T47D (cell line): ENCODE measurements at places on chromosomes 5 and 9.

DNA sequence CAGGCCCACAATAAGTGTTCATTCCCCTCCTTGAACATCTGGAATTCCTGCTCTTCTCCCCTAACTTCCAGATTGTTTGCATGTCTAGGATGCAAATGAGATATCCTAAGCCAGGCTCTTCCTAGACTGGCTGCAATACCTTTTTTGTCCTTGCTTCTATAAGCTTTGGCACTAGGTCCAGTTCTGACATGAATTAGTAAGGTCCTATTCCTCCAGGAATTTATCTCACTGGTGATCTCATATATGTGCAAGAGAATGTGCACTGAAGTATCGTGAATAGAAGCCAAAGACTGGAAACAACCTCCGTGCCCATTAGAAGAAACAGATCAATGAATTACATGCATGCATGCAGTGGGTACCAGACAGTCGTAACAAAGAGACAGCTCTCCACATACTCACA is 25.2 kb downstream of the DUSP1 start:
- no peak for DNase-seq

DNA sequence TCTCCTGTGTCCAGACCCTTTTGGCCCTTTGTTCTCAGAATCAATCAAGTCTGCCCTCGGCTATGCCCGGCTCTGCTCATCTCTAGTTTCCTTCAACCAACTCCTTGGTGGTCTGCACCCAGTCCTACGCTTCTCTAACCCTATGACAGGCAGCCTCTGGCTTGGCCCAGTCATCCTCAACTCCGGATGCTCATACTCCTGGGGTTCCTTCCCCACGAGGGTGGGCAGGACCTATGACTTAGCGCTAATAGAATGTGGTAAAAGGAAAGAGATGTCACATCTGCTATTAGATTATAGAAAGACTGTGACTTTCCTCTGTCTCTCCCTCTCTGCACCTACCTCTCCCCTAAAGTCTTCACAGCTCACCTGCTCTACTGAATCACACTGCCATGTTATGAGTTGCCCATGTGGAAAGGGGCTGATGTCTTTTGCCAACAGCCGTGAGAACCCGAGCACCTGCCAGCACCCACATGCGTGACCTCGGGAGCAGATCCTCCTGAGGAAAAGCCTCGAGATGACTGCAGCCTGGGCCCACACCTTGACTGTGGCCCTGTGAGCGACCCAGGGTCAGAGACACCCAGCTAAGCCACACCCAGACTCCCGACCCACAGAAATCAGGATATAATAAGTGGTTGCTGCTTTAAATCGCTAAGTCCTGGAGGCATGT is 334.9 kb downstream of the GADD45G start:
- no peak for DNase-seq

DNA sequence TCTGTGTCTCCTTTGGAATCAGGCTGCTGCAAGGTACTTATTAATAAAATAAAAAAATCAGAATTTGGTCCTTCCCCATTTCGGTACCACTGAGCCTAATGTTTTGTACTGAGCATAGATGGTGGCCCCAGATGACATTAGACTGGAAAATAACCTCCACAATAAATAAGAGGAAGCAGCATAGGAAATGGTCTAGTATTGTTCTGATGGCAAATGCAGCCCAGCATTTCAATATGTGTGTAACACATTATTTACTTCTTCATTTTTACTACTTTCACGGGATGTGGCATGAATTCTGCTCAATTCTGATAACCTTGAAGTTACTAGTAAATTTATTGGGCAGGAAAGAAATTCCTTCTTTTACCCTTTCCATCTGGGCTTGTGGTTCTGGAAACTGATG is 295.6 kb downstream of the ADGRV1 start:
- no peak for DNase-seq

DNA sequence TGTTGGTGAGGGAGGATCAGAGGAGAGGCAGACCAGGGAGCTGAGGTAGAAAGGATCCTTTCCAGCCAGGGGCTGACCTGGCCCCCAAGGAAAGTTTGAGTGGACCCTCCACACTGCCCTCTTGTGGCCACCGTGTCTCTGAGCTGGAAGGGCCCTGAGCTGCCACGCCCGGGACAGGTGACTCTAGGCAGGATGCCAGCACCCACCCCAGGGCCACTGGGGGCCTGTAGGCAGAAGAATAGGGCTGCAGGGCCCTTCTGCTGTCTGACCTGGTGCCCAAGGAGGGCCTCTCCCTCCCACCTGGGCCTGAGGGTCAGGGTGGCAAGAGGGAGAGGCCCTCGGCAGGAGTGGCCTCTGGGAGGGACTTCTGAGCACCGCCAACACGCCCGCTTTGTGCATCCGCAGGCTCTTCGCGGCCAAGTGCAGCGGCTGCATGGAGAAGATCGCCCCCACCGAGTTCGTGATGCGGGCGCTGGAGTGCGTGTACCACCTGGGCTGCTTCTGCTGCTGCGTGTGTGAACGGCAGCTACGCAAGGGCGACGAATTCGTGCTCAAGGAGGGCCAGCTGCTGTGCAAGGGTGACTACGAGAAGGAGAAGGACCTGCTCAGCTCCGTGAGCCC is 76.8 kb downstream of the LMX1B start:
- DNase-seq = peak; percentile 92

DNA sequence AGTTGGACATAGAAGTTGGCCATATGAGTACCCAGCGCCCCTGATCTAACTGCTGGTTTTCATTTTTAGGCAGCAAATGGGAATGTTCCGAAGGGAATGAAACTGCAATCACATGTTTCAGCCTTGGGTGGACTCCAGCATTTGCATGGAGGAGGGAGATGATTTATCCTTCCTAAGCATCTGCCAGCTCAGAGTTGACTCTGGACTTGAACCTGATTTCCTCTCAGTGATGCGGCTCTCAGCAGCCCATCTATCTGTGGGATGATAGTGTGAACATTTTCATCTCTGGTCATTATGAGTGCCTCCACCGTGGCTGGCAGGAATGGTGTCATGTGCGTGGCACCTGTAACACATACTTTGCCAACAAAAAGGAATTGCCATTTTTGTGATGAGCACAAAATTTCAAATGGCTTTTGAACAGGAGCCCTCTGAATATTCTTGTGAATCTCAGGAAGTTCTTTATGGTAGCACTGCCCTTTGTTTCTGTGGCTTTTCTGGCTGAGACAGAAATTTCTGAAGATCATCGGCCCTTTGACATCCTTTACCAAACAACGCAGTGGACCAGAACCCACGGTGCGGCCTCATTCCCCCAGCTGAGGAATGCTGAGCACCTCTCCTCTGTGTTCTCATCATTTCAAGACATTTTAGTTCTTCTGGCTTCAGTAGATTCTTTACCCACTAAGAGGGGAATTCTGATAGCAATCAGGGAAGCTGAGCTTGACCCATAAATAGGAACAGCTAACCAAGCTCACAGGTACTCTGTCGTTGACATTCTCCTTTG is 28.5 kb downstream of the FUBP3 start:
- no peak for DNase-seq

DNA sequence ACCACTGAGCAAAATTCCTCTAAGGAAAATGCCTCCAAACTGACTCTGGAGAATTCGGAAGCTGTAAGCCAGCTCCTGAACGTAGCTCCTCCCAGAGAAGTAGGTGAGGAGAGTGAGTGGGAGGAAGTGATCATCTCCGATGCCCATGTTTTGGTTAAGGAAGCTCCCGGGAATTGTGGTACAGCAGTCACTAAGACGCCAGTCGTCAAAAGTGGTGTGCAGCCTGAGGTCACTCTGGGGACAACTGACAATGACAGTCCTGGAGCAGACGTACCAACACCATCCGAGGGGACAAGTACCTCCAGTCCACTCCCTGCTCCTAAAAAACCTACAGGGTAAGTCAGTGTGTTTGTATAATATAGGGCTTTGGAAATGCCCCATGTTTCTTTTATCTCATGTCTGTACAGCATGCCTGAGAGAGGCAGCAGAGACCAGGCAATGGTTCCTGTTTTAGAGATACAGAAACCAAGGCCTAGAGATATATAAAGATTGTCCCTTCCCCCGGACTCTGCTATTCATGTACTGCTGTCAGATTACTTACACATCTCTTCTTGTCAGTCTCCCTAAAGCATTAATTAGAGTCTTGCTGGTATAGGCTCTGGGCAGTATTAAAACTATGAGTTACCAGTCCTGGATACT is 23.9 kb downstream of the HMGXB3 start:
- no peak for DNase-seq

- no peak for DNase-seq
Measured at GRCh38 chr9:72635197-72635596, 113.8 kb downstream of the TMC1 start.

- DNase-seq = no peak
Measured at GRCh38 chr9:114238891-114239875, 83.7 kb upstream of the ORM1 start.
